EL (cell line): ENCODE measurements at places on chromosomes 16 and 17.
A peak's percentile ranks its signal among the peaks of the same experiment; 100 is the strongest.

DNA sequence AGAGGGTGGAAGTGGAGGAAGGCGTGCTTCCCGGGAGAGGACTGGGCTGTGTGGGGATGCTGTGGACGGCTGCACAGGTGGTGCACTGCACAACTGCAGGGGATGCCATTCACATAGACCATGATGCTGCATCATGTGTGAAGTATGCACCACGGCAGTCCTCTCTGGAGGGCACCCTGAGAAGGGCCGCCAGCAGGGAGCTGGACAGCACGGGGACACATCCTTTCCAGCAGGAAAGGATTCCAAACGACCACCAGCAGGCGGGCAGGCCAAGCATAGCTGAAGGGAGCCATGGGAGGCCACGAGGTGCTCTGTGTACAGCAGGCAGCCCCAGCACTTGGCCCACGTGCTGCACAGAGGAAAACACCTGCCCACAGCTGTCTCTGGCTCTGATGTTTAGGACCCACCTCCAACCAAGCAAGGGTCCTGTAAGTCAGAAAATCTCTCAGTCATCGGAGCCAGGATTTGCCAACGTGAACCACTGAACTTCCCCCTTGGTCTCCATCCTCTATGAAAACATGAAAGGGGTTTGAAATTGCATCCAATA is 10.1 kb downstream of the ACTG1 start:
- no peak for DNase-seq

- DNase-seq, result peak; percentile 57
Measured at GRCh38 chr17:82332669-82333278, 792 bp downstream of the SECTM1 start.

DNA sequence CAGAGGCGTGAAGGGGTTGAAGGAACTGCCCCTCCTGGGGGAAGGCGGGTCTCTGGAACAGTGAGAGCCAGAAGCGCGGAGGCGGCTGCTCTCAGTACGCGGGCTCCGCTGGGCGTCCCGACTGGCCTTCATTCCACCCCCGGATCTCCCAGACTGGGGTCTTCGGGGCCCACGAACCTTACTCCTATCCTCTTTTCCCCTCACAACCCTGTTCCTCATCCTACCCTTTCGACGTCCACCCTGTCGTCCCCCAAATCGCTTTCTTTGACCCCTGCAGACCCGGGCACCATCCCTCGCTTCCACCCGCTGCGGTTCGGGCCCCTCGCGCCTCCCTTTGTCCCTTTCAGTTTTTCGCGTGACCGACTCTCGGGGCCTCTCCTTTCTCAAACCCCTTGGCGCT is 2114.6 kb downstream of the TP53TG3F start:
- no peak for DNase-seq

DNA sequence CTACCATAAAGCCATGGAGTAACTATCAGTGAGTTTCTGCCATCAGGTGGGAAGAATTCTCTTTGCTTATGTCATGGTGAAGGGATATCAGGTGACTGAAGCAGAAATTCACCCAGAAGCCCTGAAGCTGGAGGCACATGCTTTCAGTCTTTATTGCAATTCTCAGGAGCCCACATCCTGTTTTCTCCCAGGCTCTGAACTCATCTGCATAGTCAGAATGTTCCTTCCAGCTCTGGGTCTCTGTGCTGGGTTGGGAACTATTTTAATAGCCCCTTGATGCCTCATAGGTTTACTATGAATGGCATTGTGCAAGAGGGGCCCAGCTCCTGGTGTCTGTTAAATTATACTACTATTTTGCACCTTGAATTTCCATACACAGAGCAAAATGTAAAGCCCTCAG is 198.4 kb upstream of the SOX9 start:
- DNase-seq, result peak; percentile 94

DNA sequence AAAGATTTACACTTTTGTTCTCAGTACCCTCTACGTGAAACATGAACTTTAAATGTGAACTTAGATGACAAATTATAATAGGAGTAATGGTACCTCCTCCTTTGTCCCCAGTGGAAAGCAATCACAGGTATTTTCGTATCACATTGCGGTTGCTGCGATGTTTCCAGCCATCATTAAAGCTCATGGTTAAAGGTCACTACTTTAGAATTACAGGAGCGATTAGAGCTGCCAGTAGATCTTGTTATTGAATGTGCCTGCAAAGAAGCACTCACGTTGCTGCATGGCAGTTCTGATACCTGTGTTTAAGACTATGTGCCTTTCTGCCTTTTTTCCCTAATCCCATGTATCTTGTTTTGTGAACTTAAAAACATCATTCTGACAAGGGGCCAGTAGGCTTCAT is 301.0 kb downstream of the CPPED1 start:
- no peak for DNase-seq

- DNase-seq, result peak; percentile 98
Measured at GRCh38 chr17:8384801-8385378, 1.9 kb upstream of the RPL26 start.

GRCh38 chr16:65534121-65534528 is 412.3 kb upstream of the CDH11 start:
- DNase-seq, result peak; percentile 53

DNA sequence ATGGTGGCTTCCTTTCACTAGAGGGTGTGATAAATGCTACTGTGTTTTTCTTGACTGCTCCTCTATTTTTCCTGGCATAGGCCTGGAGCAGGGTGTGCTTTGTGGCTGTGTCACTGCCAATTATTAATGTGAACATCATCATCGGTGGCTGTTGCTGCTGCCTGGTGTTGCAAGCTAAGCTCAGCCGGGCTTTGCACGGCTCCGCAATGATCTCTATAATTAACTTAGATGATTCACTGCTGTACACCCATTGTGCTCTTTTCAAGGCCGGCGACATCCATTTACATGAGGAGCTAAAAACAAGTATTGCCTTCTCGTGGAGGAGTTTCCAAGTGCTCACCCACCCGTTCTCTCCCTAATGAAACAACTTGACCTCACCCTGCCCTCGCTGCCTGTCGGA is 160.1 kb upstream of the IRX3 start:
- peak; percentile 74 for DNase-seq

GRCh38 chr17:8745586-8746500 is 1.2 kb upstream of the CCDC42 start:
- DNase-seq, result peak; percentile 45

DNA sequence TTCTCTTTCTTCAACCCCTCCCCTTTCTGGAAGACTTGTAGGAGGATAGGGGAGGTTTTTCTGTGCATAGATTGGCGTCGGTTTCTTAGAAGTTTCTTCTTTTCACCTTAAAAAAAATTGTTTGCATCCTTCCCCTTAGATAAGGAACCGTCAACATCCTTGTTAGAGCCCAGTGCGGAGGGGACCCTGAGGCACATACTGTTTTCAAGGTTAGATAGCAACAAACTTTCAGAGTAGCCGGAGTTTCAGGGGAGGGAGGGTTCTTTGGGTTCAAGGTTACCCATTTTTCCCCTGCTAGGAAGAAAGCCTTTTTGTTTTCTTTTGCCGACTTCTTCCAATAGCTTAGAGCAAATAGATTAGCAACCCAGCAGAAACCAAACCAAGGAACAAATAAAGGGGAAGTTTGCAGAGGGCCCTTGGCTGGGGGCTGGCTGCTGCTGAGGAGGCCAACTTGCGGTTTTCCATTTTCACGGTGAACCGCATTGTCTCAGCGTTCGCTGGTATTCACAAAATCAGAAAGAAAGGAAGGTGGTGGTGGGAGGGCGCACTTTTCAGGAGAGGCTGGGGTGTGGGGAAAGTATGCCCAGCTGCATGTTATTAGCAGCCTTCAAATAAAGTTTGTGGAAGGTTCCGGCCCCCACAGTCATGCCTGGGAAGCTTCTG is 28.8 kb downstream of the MSI2 start:
- no peak for DNase-seq

DNA sequence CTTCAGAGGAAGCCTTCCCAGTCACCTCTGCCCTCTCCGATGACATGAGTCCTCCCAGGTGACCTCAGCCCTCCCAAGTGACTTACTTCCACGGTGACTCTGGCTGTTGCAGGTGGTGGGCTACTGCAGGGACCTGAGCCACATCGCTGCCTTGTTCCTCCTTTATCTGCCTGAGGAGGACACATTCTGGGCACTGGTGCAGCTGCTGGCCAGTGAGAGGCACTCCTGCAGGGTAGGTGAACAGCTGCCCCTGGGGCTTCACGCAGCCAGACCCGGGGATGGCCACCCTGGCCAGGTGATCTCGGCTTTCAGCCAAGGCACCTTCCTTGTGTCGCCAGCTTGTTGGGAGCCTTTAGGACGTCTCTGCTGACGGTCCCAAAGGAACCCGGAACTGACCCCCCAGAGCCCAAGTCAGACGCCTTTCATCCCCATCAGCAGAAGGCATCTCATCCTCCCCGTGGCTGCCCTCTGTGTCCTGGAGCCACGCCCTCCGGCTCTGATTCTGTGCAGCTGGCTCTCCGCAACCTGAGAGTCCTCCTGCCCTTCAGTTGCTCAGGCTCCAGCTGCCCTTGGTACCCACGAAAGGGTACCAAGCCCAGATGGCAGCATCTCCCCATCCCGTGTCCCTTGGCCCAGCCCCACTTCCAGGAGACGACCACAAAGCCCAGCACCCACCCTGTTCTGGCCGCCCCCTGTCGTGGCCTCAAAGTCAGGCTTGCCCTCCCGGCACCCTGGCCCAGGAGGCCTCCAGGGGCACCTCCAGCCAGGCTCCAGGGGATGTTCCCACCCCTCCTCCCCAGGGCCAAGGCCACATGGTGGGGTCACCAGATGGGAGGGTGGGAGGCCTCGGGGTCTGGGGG is 81.7 kb downstream of the GOSR1 start:
- no peak for DNase-seq

DNA sequence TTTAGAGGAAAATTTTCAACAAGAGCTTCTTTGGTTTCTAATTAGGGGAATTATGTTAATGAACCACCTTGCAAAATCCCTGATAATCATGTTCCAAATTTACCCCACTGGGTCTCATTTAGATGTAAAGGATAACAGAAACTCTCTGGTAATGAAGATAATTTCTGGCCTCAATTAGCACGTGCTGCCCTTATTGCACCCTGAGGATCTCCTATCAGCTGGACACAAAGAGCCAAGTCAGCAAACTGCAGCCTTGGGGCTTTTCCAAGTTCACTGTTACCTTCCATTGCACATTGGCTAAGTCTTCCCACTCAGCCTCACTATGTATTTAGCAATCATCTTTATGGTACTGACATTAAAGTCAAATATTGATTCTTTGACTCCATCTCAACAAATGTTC is 78.1 kb downstream of the GP2 start:
- no peak for DNase-seq

DNA sequence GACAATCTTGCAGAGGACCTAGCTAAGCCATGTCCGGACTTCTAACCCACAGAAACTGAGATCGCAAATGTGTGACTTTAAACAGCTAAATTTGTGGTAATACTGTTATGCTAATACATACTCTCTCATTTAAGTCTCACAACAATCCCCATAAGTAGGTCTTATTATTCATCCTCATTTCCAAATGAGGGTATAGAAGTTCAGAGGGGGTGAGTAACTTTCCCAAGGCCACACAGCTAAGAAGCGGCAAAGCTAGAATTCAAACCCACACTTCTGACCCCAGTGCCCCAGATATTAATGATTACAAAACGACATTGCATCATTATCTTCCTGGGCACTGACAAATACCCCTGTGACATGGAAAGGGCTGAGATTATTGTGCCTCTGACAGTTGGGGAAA is 81.4 kb downstream of the CNGB1 start:
- DNase-seq, result no peak

- no peak for DNase-seq
Measured at GRCh38 chr16:87044032-87044382, 273.2 kb downstream of the C16orf95 start.

- peak; percentile 41 for DNase-seq
Measured at GRCh38 chr16:30621765-30622164, 11.6 kb upstream of the ZNF689 start.

DNA sequence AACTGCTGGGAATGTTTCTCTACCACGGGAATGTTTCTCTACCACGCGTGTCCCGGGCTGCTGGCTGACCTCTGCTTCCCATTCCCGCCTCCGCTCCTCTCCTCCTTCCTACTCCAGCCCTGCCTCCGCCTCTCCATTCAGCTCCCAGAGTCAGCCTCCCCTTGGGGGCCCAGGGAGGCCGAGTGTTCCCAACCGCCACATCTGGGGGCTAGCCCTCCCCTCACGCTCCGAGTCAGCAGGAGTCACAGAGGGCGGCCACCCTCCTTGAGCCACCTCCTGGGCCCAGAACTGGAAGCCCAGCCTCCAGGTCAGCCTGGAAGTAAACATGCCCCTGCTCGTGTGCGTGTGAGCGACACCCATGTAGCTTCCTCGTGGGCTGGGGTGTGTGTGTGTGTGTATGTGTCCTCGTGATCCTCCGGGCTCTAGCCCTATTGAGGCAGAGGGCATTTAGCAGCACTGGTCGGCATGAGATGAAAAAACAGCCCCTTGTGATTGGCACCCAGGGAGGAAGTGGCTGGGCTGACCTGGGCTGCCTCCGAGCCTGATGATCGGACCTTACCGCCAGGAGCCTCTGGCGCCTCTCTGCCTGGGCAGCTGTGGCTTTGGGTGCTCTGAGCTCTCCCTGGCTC is 7.3 kb downstream of the CYGB start:
- DNase-seq, result peak; percentile 36

GRCh38 chr16:67571464-67571863 is 9.1 kb downstream of the CTCF start:
- peak; percentile 45 for DNase-seq

DNA sequence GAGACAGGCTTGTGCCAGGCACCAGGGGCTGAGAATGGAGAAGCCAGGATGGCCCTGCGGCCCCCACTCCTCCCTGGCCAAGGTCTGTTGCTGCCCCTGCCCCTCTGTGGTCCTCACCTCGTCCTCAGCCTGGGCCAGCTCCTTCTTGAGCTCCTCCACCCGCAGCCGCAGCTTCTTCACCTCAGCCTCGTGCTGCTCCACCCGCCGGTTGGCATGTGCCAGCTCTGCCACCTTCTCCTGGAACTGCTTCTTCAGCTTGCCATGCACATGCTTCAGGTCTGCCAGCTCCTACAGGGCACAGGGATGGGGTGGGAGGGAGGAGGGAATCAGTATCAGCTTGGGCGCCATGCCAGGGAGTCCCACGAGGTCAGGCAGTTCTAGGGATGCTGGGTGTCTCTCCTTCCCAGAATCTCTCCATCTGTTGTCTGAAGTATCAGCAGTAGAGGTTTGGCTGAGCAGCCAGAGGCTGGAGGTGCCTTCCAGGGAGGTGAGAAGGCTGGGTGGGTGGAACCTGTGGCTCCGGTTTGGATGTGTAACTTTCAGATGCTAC is 20.1 kb downstream of the CCDC102A start:
- DNase-seq, result no peak

GRCh38 chr16:89971495-89972243 is 23.1 kb downstream of the DEF8 start:
- no peak for DNase-seq

- peak; percentile 70 for DNase-seq
Measured at GRCh38 chr17:49180303-49180702, 30.1 kb downstream of the GNGT2 start.

GRCh38 chr16:1825381-1825863 is 1.2 kb downstream of the HAGH start:
- no peak for DNase-seq

DNA sequence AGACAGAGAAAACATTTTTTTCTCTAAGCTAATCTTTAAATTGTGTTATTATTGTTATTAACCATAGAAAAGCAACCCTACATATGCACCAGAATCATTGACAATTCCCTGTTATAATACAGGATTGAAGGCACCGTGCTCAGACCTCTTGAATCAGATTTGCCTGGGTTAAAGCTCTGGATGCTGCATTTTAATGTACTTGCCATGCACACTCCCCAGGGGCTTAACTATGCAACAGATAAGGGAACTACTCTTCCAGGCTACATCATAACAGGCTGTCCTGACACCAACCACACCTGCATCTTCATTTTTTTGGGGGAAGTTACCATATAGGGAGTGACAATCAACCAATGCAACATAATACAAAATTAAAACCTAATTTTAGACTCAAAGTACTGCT is 1187.6 kb upstream of the CDH8 start:
- no peak for DNase-seq

- no peak for DNase-seq
Measured at GRCh38 chr16:49932434-49932833, 76.5 kb upstream of the ZNF423 start.
